ENCODE measurements at places on chromosomes 11 and 22.

DNA sequence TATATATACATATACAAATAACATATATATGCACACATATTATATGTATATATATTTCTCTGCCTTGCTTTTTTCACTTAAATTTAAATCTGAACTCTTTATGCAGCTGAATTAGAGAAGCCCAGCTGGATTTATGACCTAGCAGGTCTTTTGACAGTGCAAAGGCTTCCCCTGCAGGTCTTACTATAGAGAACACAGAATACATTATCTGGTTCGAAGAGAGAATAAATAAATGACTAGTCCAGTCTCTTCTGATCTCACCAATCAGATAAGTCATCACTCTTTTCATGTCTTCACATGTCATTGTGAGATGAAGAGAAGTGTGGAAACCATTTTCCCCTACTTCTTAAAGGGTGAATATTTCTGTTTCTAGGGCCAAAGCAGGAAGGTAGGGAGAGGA, 58.2 kb downstream of the OR10A6 start:
- no peak for DNase-seq

- DNase-seq, result no peak
Observed at GRCh38 chr11:20011307-20011951, 148.8 kb downstream of the DBX1 start.

GRCh38 chr11:133895551-133895950, 50.2 kb upstream of the SPATA19 start:
- DNase-seq, result no peak

- DNase-seq, result no peak
Observed at GRCh38 chr22:20436307-20436767, 1.3 kb downstream of the SCARF2 start.

DNA sequence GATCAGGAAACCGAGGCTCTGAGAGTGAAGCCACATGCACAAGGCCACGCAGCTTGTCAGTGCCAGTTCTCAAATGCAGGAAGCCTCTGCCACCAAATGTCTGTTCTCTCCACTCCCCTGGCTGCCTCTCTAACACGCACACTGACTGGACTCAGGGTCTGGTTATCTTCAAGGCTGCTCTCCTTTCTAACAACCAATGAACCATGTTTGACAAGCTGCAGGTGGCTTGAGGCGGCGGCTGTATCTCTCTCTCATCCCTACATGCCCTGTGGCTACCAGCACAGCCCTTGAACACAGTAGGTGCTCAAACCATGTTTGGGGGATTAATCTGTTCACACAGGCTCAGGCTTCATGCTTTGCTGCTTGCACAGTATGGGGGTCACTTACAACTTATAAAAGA, 23.7 kb downstream of the MFNG start:
- no peak for DNase-seq

- no peak for DNase-seq
Observed at GRCh38 chr11:106996691-106997090, 21.6 kb downstream of the GUCY1A2 start.

DNA sequence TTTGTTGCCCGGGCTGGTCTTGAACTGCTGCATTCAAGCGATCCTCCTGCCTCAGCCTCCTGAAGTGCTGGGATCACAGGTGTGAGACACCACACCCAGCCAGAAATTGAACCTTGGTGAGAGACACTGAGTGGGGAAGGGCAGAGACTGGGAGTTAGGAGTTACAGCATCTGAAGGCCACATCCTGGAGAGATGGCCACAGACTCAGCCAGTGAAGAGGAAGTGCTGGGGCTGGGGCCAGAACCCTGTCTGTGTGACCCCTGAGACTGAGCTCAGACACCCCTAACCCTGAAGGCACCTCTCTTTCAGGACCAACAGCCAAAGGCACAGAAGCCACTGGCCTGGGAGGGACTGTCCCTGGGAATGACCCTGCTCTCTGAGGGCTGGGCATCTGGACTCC, 33.8 kb downstream of the TXN2 start:
- DNase-seq, result no peak

- DNase-seq, result no peak
Observed at GRCh38 chr11:64125676-64126075, 40.2 kb downstream of the MACROD1 start.

Data from RPMI8226 (cell line).